ENCODE measurements at places on chromosomes 4 and X.

DNA sequence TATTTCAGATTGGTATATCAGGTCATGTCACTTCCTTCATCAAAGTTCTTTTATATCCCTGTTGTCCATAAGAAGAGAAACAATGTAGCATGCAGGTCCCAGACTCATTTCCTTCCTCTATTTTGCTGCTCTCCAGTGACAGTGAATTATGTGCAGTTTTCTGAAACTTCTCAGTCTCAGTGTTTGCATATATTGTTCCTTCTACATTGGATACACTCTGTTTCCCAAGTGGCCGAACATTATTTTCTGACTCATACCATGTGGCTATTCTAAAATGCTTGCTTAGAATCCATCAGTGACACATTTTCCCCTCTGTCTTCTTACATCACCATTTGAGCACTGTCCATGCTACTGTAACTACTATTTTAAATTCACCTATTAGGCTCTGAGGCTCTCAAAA, 305.7 kb downstream of the PDHA2 start:
- DNase-seq, result no peak

DNA sequence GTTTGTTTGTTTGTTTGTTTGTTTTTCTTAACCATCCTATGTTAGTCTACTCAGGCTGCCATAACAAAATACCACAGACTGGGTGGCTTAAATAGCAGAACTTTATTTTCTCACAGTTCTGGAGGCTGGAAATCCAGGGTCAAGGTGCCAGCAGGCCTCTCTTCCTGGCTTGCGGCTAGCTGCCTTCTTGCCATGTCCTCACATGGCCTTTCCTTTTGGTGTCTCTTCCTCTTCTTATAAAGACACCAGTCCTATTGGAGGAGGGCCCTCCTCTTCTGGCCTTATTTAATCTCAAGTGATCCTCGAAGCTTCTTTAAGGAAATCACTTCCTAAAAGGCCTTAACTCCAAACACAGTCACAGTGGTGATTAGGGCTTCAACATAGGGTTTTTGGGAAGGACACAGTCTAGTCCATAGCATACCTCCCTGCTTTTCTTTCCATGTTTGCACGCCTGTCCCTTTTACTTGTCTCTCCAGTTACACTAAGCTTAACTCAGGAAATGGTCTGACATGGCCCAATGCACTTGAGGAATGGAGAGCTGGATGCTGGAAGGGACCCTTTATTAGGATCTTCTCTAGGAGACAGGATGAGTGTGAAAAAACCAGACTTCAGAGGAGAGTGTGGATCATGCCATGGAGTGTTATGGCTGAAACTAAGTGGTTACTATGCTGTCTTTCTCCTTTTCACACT, 36.0 kb upstream of the MGST2 start:
- no peak for DNase-seq

DNA sequence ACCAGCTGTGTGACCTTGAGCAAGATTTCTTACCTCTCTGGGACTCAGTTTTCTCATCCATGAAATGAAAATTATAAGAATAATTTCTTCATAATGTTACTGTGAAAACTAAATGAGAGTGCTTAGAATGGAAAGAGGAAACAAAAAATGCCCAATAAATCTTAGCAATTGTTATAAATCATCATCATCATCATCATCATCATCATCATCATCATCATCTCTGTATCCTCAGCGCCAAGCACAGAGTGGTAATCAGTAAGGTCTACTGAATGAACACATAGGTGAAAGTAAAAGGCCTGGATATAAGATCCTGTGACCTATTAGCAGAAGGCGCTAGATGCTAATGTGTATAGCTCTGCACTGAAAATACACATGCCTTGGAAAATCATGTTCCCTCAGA, 6.8 kb upstream of the STARD8 start:
- DNase-seq, result no peak

DNA sequence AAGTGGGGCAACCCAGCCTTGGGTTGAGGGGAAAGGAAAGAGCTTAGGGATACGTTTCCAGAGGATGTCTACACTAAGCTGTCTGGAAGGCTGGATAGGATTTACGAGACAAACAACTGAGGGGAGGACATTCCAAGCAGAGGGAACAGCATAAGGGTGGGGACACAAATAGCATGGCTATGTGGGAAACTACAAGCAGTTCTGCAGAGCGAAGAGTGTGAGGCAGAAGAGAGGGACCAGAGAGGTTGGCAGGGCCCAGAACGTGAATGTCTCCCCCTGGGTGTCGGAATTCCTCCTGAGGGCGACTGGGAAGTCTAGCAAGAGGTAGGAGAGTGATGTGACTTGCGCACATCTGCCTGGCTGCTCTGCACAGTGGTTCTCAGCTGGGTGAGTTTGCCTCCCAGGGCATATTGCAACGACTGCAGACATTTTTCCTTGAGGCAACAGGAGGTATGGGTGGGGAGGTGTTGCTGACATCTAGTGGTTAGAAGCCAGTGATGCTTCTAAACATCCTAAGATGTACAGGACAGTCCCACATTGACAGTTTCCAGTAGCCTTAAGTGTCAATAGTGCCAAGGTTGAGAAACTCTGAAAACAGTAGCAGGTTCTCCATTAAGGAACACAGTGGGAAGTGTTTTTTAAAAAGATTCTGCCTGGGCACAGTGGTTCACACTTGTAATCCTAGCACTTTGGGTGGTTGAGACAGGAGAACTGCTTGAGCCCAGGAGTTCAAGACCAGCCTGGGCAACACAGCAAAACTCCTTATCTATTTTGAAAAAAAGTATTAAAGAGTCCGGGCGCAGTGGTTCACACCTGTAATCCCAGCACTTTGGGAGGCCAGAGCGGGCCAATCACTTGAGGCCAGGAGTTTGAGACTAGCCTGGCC, 9.2 kb downstream of the NDUFA1 start:
- DNase-seq, result peak; percentile 16

- no peak for DNase-seq
Observed at GRCh38 chrX:16868920-16869319, 1.2 kb downstream of the RBBP7 start.

- DNase-seq, result no peak
Observed at GRCh38 chr4:165635381-165635780, 237.7 kb upstream of the TLL1 start.

DNA sequence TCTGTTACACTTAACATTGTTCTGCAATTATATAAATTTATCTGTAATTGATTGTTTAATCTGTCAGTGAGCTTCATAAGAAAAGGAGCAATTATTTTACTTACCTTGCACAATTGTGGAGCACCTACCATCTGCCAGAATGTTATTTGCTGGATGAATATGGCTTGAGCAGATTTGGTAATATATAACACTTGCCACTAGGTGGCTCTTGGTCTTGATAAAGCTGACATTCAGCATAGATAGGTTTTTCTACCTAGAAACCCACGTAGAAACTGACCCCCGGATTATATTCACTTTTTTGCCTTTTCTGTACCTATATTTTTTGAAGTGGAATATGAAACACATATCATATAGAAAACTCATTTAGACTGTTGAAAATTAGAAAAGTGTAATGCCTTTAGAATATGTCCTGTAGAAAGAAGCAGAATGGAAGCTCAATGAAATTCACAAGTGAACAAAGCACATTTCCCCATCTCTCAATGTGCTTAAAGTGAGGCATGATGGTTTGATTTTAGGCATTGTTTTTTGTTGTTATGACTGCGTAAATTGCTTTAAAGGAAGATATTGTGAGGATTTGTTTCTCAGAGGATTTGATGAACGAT, 9.5 kb downstream of the RBPJ start:
- DNase-seq, result no peak

GRCh38 chrX:12987900-12988594, 13.1 kb downstream of the TMSB4X start:
- no peak for DNase-seq

DNA sequence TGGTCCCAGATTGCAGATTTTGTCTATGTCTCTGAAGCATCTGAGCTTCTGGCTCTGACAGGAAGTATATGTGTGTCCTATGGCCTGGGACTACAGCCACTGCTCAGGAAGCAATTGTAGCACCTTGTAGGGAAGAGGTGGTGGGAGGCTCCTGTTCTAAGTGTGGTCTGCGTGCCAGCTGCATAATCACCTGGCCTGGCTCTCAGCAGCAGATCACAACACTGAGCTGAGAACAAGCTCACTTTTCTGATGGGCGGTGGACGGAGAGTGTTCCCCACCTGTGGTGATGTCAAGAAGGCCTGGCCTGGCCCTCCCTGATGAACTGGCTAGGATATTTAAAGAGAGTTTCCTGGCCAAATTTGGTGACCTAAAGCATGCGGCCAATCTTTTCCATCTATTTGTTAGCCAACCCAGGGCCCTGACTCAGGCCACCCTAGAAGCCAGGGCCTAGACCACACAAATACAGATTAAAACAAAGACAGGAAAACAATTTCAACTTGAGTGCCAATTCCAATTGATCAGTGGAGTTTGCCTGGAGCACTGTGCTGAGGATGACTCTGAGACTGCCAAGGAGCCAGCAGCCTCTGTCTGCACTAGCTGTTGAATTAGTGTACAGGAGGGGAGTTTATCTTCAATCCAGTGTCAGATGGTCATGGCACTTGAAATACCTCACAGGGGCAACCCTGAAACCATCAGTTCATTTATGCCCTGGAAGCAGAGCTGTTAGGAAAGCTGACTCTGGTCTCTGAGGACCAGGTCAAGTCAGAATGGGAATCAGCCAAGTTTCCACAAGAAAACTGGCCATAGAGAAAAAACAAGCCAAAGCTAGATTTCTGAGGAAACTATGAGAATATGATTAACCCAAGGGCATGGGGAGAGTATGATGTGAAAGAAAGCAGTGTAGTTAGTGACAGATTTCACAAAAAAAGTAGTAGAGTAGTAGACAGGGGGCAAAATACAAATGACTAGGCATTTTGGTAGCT, 47.4 kb downstream of the PRDM5 start:
- no peak for DNase-seq

DNA sequence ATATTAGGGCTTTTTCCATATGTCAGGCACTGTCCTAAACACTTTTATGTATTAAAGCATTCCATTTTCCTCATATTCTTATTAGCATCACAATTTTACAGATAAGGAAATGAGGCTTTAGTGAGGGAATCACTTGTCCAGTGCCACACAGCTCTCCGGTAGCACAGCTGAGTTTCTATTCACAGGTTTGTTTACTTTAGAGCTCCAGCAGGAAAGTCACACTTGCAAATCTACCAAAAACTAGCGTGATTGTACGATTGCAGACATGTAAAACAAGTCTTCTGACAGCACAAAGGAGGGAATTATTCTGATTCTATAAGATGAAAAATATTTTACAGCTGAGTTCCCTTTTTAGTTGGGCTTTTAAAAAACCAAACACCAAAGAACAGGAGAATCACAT, 472.1 kb downstream of the TMA16 start:
- no peak for DNase-seq

DNA sequence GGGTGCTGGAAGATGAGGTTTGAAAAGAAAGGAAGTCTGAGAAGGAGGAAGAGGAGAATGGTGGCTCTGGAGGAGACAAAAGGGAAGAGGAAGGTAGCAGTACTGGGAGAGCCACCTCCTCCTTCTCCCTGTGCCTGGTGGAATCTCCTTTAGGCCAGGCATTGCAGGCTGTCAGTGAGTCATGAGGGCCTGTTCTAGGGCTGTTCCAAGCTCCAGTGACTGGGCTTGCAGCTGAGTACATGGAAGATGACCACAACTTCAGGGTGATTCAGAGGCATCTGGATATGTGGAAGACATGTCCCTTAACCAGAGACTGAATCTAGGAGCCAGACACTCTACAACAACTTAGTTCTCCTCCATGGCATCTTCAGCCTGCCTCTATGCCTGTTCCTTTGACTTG, 107.8 kb downstream of the EFNB1 start:
- no peak for DNase-seq

DNA sequence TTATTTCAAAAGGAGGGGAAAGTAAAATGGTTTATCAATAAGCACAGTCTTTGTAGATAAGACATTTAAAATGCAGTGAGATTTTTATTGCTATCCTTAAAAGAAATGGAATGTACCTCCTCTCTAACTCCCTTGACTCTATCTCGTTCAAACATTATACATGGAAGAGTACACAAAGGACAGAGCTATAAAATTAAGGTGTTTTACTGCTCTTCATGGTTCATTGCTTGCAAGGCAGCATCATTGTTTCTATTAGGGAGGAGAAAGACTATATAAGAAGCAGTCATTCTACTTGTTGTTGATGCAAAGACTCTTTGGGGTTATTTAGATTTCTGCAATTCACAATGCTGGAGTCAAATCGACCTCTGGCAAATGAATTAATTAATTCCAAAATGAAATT, 380.2 kb upstream of the NDST3 start:
- no peak for DNase-seq

DNA sequence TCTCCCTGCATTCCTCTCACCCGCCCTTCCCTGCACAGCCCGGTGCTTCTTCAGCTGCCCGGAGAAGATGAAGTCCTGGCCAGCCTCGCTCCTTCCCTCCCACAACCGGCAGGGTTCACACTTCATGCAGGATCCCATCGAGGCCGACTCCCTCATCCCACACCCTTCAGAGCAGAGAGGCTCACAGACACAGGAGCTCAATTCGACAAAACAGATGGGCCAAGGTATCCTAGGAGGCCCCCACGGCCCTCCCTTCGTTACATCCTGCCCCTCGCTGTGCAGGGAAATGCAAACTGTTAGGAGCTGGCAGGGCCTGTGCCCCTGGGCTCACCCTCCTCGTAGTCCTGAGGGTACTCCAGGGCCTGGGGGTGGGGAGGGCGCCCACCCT, 238.1 kb downstream of the DHRSX start:
- DNase-seq, result no peak

- DNase-seq, result no peak
Observed at GRCh38 chr4:148253768-148254167, 188.4 kb downstream of the NR3C2 start.

GRCh38 chr4:1578251-1578773, 105.8 kb downstream of the FAM53A start:
- DNase-seq, result no peak

GRCh38 chr4:146472404-146472803, 49.3 kb downstream of the SLC10A7 start:
- no peak for DNase-seq

- DNase-seq, result no peak
Observed at GRCh38 chrX:63675716-63676115, 109.3 kb downstream of the ARHGEF9 start.

DNA sequence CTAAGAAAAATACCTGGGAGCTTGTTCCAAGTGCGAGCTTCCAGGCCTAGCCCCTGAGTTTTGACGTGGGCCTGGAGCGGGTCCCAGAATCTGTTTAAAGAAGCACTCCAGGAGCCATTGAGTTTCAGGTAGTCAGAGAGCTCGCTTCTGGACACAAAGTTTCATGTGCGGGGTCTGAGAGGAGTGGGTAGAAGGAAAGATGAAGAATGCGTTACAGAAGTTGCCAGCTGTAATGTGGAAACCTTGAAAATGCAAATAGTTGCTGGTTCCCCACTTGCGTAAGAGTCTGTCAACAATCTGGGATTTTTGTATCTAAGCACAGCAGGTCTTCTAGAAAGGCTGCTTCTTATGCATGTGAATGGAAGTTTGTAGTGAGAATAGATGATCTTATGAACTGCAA, 77.5 kb upstream of the CLCN4 start:
- no peak for DNase-seq

GRCh38 chr4:55175779-55176231, 50.4 kb upstream of the KDR start:
- no peak for DNase-seq

DNA sequence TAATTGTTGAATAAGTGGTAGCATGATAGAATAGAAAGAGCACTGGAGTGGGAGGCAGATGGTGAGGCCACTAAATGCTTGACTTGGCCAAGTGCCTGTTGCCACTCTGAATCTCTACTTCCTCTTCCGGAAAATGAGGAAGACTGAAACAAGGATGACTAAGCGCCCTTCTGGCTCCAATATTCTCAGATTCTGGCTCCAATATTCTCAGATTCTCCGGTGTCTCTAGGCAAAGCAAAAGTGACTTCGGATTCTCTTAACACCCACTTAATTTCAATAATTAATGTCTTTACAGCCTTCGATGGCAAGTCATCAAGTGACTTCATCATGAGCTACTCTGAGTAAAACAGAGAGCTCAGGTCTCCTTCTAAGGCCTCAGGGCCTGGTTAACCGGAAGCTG, 402.2 kb upstream of the FGF13 start:
- DNase-seq, result no peak
